ENCODE measurements at places on chromosomes 2 and 18. TPM values are rescaled to one million over a fixed set of nuclear protein-coding genes. Genes with fewer than 3 reads are reported as not detected.

DNA sequence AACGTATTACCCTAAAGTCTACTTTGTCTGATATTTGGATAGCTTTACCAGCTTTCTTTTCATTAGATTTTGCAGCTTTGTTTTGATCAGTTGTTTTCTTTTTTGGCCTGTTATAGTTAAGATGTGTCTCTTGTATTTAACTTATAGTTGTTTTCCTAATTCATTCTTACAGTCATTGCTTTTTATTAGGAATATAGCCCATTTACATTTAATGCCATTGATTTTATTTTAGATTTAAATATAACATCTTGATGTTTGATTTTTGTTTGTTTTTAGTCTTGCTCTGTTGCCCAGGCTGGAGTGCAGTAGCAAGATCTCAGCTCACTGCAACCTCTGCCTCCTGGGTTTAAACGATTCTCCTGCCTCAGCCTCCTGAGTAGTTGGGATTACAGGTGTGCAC is 215.9 kb upstream of the HDAC4 start:
- DNase-seq = no peak

DNA sequence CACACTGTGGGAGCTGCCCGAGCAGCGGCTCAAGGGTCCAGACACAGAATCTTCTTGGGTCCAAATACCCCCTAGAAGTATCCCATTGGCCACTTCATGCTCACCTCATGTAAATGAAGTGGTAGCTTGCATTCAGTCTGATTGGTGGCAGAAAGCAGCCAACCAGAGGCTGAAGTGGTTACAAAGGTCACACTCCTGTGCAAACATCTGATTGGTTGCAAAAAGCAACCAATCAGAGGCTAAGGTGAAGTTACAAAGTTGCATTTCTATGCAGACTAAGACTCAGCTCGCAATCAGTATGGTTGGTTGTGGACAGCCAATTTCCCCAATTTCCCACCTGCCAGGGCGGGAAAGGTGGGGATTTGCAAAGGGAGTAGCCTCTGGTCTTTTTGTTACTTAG is 94.3 kb downstream of the DGKD start:
- DNase-seq = no peak

MFSD2B gene
- total RNA-seq = 0.39 TPM

- DNase-seq = peak; percentile 62
These were observed 844 bp upstream of the VSNL1 start for GRCh38 chr2:17539611-17540092.

HMSD gene
- total RNA-seq = 5.3 TPM

GRCh38 chr2:191103774-191104173 is 47.0 kb downstream of the STAT4 start:
- no peak for DNase-seq

GRCh38 chr2:233384811-233385488 is 30.7 kb downstream of the DGKD start:
- no peak for DNase-seq

DNA sequence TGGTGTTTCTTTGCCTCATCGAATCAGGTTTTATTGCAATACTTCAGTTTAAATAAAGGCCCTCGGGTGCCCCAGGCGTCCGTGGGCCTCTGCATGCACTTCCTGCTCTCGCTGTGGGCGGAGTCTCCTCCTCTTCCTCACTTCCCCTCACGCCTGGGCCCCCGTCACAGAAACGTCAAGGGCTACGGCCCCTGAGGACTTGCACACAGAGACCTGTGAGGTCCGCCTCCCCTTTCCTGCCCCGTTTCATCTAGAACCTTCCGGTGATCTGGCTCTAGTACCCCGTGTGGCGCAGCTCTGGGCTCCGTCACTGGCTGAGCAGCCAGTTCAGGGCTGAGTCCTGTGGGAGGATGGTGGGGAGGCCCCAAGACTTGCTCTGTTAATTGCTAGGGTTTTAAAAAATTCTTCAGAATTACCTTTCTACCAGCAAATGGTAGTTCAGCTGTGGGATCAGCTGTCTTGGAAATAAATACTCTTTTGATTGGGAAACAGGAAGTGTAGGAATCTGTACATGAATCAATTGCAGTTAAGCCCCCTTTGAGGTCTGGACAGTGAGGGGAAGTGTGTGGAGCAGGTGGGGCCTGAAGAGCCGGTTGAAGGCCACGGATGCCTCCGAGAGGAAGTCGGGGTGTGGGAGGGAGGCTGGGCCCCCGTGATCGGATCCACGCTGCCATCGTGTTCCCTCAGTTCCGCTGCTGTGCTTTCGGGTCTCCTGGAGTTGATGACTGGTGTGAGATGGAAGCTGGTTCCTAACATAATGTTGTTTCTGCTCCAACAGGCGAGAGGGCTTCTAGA is 10.2 kb downstream of the NFATC1 start:
- DNase-seq = no peak

SLC8A1 gene
- total RNA-seq = 0.07 TPM

GRCh38 chr2:165562233-165562632 is 92.7 kb downstream of the CSRNP3 start:
- no peak for DNase-seq

DNA sequence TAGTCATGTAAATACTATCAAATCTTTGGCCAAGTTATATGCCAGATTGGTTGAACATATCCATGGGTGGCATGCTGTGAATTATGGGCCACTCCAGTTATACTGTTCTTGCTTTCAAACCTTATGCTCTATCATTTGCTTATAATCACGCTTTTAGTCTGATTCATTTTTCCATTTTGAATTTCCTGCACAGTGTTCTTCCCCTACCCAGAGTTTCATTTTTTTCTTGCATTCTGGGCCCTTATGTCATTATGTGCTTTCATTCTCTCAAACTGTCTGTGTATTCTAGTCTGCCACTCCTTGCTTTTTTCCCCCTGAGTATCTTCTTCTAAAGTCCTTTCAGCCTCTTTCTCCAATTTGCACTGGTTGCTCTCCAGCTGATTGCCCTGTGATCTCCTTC is 364.1 kb downstream of the ARHGAP15 start:
- DNase-seq = no peak

Measured in HCT116 (cell line).